CD8-positive, alpha-beta memory T cell (primary cell): ENCODE measurements at places on chromosomes 13 and 19.

DNA sequence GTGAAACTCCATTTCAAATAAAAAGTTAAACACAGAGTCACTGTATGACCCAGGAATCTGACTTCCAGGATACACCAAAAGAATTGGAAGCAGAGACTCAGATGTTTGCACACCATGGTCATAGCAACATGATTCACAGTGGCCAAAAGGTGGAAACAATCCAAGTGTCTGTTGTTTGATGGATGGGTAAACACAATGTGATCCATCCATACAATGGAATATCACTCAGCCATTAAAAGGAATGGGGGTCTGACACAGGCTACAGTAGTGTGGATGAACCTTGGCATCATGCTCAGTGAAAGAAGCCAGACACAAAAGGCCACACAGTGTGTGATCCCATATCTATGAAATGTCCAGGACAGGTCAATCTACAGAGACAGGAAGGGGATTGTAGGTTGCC lies 174.3 kb downstream of the PTPRS start:
- DNase-seq = no peak

- DNase-seq = no peak
These were observed 12.1 kb upstream of the GPR4 start for GRCh38 chr19:45613926-45614725.

GRCh38 chr13:50017819-50018218 lies 2.6 kb downstream of the KCNRG start:
- DNase-seq = no peak

- no peak for DNase-seq
These were observed 659.2 kb downstream of the UQCRFS1 start for GRCh38 chr19:28553764-28554163.

GRCh38 chr19:35040826-35041547 lies 534 bp upstream of the HPN start:
- DNase-seq = no peak

- no peak for DNase-seq
These were observed 452.3 kb downstream of the IRS2 start for GRCh38 chr13:109333893-109334651.

GRCh38 chr13:78098249-78098648 lies 179.6 kb upstream of the EDNRB start:
- DNase-seq = no peak

GRCh38 chr19:11141937-11142527 lies 13.6 kb downstream of the SPC24 start:
- no peak for DNase-seq

- no peak for DNase-seq
These were observed 51.3 kb downstream of the TBC1D4 start for GRCh38 chr13:75430436-75431209.

DNA sequence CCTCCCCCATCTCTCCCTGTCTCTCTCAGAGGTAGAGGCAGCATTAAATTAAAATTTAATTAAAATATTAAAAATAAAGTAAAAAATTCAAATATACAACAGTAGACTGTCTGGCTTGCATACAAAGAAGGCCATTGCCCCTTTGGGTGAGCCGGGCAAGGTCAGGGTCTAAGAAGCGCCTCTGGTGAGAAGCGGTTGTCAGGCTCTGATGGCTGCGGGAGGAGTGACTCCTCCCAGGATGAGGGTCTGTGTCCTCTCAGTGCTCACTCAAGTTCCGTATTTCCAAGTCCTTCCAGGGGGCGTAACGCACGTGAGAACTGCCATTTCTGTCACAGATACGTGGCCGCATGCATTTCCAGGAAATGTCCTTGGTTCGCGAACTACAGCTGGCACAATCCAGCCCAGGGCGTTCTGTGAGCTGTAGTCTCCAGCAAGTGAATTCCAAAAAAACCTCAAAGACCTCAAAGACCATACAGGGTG lies 737 bp upstream of the ZNF181 start:
- peak; percentile 56 for DNase-seq

DNA sequence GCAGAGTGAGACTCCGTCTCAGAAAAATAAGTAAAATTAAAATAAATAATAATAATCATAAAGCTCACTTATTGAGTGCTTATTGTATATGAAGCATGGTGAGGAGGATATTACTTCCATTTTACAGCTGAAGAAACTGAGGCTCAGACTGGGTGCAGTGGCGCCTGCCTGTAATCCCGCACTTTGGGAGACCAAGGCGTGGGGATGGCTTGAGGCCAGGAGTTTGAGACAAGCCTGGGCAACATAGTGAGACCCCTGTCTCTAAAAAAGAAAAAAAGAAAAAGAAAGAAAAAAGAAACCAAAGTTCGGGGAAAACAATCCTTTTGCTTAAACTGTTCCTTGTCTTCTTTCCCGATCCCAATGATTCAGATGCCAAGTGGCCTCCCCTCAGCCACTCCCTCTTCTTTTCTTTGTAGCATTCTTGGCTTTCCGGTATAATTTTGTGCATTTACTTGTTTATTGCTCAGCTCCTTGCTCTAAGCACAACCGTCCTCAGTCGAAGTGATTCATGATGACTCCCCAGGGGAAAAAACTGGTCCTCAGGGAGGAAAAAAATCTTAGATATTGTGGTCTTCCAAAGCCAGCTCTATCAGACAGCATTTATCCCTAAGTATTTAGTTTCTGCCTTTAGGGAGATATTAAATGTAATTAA lies 965 bp upstream of the EIF3G start:
- no peak for DNase-seq

- DNase-seq = no peak
These were observed 5.1 kb upstream of the DIRAS1 start for GRCh38 chr19:2726160-2726855.
